ACHN (cell line): ENCODE measurements at places on chromosomes 2 and 18.

GRCh38 chr2:200089040-200089755 lies 133.8 kb downstream of the MAIP1 start:
- no peak for DNase-seq

GRCh38 chr18:34710458-34710914 lies 388 bp downstream of the DTNA start:
- no peak for DNase-seq

DNA sequence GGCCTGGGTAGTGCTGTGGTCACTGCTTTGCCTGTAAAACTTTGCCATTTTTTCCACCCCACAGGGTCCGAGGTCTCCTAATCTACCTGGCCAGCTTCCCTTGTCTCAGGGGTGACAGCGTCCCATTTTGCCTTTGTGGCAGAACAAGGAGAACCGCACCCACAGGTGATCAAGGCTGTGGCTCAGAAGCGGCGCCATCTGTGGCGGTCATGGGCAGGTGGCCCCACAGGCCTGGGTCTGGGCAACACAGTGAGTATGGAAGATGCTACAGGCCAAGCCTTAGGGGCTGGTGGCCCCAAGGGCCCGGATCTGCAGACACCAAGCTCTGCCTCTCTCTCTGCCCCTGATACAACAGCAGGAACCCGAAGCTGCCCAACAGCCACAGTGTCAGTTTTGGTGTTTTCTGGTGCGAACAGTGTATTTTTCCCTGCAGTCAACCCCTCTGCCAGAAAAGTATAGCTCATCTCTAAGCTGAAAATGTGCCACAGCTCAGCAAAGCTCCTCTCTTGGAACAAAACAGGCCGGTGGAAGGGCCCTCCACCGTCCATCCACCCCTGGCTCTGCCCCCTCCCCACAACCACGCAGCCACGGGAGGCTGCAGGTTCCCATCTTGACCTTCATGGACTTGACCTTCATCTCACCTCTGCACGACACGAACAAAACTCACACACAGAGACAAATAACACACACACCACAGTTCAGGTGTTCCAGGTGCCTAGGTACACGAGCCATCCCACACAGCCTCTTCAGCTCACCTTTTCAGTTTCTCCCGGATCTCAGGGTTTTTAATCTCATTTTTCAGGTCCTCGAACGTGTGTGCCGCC lies 96.7 kb downstream of the PXDN start:
- DNase-seq = no peak

DNA sequence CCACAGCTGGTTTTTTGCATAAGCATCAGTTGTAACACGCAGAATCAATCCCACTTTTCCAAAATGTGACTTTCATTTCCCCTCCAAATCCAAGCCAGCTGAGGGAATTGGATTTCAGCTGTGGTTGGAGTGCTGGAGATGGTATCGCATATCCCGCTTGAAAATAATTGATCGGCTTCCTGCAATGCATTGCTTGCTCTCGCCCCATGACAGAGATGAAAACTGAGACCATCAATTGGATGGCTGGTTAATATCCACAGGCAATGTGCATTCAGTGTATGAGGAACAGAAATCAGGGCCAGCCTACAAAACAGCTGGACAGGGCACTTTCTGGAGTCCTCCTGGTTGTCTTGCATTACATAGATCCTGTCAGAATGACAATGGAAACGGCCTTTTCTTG lies 135.3 kb downstream of the MAIP1 start:
- no peak for DNase-seq

DNA sequence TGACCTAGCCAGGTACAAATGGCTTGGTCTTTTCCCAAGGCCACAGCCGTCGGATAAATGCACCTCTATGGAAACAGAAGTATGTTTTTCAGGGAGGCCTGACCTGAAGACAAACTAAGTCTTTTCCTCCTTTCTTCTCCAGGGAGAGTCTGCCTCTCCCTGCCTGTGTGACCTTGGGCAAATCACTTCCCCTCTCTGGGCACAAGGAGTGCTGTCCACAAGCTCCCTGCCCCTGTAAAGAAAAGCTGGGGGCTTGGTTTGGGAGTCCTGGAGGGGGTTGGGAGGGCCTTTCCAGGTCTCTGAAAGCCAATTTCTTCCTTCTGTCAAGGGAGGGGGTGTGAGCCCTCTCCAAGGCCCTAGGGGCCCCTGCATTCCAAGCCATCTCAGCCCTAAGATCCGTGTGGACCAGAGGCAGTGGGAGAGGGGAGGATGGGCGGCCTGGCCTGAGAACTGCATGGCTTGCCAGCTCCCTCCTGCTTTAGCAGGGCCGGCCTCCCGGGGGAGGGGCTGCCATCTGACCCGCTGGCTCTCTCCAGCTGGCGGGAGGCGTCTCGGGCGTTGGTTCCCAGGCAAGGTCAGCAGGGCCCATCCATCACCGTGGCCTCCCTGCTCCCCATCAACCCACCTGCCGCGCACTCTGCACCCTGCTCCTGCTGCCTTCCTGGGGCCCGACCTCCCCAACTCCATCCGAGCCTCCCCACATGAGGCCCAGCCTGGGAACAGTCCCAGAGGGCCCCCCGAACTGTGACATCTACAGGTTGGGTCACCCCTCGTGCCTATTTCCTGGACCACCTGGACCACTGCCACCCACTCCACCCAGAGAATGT lies 61.4 kb downstream of the SMAD7 start:
- no peak for DNase-seq

DNA sequence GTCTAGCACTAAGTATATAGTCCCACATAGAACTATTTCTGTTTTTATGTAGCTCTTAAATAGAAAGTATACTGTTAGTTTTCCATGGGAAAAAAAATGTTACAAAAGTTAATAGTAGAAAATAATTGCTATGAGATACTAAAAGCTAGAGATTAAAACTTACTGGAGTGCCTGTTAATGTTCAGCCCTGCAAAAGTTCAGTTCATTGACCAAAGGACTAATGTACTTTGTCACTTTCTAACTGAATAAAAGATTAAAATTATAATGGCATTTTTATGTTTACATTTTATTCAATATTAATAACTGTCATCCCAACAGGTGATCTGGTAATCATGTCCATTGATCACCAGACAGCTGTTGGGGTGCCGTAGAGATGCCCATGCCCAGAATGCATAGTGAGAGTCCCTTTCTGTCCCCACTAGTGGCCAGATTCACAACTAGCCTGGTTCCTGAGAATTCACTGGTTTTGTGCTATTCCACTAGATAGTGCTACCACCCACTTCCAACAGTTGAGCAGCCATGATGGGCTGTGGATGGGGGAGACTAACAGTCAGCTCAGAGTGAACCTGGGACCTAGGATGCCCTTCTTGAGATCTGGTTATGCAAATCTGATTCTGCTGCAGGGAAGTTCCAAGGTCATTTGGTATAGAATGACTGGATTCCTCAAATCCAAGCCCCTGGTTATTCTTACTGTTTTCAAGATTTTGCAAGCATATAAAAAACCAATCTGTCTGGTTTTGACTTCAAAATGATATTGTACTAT lies 57.8 kb downstream of the AFTPH start:
- no peak for DNase-seq

DNA sequence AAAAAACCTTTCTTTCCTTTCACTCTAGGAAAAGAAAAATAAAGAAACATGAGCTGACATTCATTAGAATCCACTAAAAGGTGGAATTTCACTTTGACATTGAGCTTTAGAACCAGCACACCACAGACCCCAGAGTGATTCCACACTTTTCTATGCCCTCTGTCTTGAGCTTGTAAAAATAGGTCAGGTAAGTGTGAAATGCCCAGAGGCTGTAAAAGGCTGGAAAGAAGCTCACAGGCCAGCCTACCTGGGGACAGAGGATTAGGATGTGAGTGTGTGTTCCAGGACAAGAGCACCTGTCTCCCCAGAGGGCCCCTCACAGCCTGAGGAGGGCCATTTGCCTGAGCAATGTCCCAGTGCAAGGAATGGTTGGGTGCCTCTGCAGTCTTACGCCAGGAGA lies 56.3 kb upstream of the MYO3B start:
- no peak for DNase-seq

GRCh38 chr2:50395605-50396297 lies 636.2 kb downstream of the NRXN1 start:
- no peak for DNase-seq

GRCh38 chr2:215657844-215658243 lies 222.0 kb upstream of the FN1 start:
- peak; percentile 66 for DNase-seq

DNA sequence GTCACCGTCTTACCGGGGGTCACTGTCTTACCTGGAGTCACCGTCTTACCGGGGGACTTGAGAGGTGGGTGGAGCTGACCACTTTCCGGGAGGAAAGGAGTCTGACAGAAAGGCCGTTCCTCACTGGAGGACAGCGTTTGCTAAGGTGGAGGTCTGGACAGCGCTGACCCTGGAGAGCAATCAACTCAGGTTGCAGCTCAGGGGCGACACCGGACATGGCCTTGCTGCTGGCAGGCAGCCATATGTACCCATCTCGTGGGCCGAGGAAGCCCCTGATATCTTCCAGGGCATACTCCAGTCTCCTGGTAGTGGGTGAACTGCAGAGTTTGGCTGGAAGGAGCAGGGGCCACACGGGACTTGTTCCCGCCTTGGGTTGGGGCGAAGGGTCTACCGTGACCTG lies 234.6 kb upstream of the MYT1L start:
- DNase-seq = no peak

DNA sequence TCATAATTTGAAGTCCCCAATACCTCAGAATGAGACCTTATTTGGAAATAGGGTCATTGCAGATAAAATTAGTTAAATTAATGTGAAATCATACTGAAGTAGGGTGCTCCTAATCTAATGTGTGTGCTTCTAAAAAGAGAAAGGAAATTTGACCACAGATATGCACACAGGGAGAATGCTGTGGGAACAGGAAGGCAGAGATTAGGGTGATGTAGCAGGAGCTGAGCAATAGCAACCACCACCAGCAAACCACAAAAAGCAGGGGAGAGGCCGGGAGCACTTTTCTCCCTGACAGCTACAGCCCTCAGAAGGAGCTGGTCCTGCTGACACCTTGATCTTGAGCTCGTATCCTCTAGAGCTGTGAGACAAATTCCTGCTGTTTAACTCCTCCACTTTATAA lies 24.6 kb upstream of the SCG2 start:
- DNase-seq = no peak

GRCh38 chr18:59631583-59632181 lies 65.5 kb downstream of the CCBE1 start:
- peak; percentile 32 for DNase-seq

GRCh38 chr2:132911726-132912724 lies 242.0 kb upstream of the LYPD1 start:
- DNase-seq = no peak

DNA sequence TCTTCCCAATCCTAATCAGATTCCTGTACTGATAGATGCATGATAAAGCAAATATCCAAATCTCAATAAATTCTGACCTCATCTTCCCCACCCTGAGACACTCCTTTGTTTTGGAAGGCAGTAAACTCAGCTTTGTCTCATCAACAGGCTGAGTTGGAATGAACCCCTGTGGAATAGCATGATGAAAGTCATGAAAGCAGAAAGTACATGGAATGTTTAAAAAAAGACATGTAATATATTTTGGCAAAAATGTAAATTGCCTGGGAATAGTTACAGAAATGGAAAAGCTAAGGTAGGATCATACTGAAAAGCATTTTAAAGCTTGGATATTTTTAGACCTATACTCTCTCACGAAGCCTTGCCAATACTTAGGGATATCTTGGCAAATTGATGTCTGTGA lies 468.7 kb upstream of the CDH7 start:
- no peak for DNase-seq

DNA sequence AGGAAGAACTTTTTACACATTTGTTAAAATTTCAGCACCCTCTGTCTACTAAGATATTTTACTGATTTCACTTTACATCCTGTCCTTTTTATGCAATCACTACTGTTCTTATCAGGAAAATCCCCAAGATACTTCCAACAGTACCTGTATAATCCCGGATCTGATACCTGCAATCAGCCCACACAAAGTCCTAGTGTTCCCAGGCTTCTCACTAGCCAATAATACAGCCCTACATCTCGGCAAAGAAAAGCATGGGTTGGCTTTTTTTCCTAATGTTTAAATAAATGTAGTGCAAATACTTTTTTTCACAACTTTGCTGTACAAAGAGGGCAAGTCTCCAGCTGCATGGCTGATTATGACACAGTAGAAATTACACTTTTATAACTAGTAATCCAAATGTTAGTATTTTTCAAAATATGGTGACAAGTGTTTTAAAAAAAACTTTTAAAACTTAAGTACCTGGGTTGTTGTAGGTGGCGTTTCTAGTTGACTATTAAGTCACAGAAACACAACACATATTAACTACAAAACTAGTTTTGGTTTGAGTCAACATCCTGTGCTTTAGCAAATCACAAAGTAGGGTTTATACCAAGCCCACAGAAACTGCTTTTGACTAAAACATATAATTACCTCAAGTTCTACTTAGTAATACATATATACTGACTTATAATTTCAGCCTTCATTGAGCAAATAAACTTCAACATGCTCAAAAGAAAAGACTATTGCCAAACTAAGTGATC lies 19.5 kb downstream of the CNOT11 start:
- DNase-seq = no peak

- DNase-seq = no peak
These were observed 506.7 kb downstream of the CMPK2 start for GRCh38 chr2:6358985-6359384.

DNA sequence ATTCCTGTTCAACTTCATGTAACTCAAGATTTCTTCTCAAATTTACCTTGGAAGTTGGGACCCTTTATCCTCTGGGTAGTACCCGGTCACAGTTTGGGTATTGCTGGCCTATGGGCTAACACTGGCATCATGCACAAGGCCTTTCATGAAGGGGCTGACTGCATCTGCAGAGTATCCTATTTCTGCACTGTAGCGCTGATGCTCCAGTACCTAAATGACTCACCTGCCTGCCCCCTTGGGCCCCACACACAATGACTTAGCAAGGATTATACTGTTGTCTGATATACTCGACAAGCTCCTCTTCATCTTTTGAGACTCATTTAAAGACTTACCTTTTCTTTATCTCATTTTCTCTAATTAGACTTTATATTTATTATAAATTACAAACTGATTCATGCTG lies 39.9 kb downstream of the DNAH6 start:
- no peak for DNase-seq

GRCh38 chr2:213751446-213751845 lies 467.2 kb downstream of the SPAG16 start:
- no peak for DNase-seq

- no peak for DNase-seq
These were observed 164.2 kb upstream of the SETBP1 start for GRCh38 chr18:44516450-44516849.

- no peak for DNase-seq
These were observed 128.7 kb downstream of the PLA2R1 start for GRCh38 chr2:159933727-159934049.

GRCh38 chr2:15042801-15043217 lies 410.3 kb downstream of the LRATD1 start:
- no peak for DNase-seq

GRCh38 chr2:3692375-3692774 lies 11.0 kb upstream of the DCDC2C start:
- peak; percentile 46 for DNase-seq

GRCh38 chr2:223218587-223219178 lies 166.7 kb downstream of the KCNE4 start:
- DNase-seq = no peak

DNA sequence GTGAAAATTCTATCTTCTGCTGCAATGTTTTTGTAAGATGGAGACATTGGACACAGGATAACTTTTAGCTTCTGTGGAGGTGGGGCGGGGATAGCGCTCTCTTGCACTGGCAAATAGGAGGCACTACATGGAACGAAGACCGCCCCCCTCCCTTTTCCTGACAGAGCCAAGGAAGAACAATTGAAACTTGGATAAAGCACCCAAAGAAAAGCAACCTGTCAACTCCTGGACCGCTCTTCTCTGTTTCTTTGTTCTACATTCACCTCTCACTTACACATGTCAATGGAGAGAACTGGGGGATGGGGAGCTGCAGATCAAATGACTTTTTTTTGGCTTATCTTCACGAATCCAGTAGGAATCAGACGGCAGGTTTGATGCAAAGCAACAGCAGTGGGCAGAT lies 126.3 kb upstream of the CHAC2 start:
- no peak for DNase-seq
